SW 1271 (cell line): ENCODE measurements at places on chromosomes 5 and 9.

DNA sequence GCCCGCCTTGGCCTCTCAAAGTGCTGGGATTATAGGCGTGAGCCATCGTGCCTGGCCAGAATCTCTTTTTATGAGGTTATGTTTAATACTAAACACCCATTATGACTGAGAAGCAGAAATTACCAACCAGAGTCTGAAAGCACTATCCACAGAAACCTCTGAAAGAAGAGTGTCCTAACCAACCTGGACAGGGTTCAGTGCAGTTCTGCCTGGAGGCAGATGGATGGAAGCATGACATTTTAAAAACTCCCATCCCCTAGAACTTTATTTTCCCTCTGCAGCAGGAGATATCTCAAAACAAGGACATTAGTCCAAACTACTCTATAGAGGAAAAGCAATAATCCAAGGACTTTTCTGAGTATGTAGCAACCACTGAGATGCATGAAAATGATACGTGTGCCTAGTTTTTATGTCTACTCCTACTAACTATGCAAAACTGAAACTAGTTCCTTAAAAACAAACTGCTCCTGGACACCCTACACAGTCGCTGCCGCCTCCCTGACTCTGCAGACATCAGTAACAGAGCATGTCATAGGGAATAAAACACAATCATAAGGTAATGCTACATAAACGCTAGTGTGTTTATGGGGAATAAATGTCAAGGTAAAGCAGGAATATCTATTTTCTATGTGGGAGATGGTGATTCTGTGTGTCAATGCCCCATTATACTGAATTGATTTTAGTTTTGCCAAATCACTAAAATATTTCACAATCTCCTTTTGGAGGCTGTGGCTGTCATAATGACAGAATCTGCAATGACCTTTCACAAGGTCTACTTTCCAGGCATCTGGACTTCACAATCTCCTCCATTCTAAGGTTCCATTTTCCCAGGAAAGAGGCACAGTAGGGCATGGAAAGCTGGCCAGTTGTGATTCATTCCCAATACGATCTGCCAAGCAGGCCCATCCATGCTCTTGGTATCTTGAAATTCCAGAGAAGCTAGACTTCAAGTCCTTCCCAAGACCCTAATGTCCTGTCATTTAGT, 122.8 kb downstream of the SIL1 start:
- no peak for DNase-seq

DNA sequence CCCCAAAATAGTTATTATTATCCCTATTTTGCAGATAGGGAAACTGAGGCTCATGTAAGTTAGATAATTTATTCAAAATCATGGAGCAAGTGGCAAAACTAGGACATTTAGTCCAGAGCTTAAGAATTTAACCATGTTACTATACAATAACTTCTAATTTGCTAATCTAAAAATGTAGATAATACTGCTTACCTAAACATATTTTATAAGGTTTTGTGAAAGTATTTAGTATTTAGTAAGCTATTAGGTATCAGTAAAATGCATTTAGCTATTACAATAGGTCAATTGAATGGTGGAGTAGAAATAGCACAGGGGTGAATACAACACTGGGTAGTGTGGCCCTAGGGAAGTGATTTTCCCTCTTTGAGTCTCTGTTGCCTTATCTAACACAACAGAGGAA, 648.3 kb downstream of the KIF4B start:
- no peak for DNase-seq

DNA sequence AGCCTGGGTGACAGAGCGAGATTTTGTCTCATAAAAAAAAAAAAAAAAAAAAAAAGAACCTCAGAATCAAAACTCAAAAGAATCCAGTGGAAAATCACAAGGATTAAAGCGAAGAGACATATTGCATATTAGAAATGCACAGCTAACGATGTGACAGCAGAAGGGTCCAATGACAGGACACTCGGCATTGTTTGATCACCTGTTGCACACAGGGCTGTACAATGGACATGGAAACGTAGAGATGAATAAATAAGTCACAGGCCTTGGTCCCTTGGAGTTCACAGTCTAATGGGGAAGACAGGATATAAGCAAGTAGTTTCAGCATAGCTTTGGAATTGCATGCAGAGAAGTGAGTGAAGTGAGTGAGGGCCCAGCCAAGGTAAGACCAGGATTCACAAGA, 25.9 kb upstream of the PIK3R1 start:
- no peak for DNase-seq

- no peak for DNase-seq
Measured at GRCh38 chr5:77924081-77924480, 147.9 kb upstream of the TBCA start.

- DNase-seq = no peak
Measured at GRCh38 chr9:136518623-136519022, 27.2 kb downstream of the NOTCH1 start.

DNA sequence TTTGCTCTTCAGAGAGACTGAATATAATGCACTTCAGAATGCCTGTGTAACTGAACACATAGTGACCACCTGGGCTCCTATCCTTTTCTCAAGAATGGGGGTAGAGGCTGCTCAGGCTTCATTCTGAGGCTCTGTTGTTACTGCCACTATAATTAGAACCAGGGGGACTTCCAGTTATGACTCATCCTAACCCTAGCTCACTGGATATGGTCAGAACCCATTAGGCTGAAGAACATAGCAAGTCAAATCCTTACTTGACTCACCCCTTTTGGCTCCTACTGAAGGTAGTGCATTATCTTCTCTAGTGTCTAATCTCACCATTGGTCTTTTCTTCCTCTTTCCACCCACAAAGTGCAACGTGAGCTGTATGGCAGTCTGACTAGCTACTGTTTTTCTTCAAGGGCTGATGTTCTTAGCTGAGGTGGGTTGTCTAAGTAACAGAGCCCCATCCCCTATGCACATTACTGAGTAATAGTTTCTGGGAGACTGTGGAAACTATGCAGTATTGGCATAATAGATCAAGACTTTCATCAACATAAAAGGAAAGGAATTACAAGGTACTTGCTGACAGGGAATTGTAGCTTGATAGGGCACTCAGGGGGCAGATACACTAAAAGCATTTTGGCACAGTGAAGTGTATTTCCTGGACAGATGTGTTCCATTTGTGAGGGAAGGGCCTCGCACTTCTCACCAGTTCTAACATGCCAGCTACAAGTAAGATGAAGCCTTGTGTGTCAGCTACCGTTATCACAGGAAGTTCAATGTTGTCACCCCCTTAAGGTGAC, 431.0 kb upstream of the MEF2C start:
- no peak for DNase-seq

GRCh38 chr5:72554897-72555296, 47.7 kb upstream of the ZNF366 start:
- DNase-seq = no peak

- DNase-seq = no peak
Measured at GRCh38 chr5:106640511-106640910, 1030.2 kb downstream of the EFNA5 start.

DNA sequence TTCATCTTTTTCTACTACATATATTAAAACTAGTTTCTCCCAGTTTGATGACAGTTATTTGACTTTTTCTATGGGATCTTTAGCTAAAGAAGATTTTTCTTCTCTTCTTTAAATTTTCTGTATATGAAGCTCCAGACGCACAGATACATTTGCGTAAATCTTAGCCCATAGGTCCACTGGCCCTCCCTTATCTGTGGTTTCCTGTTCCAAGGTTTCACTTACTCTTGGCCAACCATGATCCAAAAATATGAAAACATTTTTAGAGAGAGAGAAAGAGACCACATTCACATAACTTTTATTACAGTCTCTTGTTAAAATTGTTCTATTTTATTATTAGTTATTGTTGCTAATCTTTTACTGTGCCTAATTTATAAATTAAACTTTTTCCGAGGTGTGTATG, 270.2 kb upstream of the DAPK1 start:
- no peak for DNase-seq

DNA sequence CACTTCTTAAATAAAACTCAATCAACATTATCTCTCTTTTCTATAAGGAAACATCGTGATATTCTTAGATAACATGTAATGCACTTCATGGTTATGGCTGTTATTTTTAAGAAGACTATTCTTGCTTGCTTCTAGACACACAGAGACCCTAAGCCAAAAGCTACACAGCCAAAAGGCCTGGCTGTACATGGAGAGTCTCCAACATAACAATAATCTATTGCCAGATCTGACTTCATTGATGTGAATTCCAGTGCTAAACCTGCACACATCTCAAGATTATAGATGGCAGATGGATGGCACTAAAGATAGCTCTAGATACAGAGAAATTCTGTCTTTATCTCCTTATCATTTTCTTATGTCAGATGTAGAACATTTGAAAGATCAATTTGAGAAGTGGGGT, 811.6 kb upstream of the ZNF608 start:
- no peak for DNase-seq

- DNase-seq = no peak
Measured at GRCh38 chr9:2414465-2414864, 207.1 kb upstream of the VLDLR start.

DNA sequence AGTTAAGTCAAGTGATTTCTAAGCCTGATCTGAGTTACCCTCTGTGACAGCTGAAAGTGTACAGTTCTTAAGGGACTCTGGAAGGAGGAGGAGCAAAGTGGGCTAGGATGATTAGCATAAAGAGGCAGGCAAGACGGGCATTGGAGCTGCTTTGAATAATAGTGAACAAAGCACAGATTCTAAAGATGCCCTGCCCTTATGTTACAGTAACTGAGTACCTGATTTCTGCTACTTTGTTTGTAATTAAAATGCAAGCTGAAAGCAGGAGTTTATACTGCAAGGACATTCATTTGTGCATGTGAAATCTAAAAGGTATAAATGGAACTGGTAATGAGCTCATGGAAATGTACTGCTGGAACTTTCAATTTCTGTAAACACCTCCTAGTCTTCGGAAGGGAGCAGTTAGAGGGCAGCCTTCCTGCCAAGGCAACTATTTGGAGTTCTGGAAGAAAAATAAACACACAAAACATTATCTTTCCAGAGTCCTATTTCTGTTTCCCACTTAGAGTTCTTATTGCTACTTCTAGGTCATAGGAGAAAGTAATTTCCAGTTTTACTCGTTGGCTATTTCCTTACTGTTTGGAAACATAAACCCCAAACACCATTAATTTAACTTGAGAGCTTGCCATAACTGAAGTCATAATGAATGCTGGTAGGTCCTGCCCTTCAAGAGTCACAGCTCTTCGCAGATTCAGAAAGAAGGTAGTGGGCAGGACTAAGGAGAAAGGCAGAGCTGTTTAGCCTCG, at the start of gene RANBP3L:
Gene RANBP3L (minus strand): TSS at position 45 of the 746 bp plus-strand sequence. CDS start 486 bp downstream, outside the sequence.
- DNase-seq = peak; percentile 45

DNA sequence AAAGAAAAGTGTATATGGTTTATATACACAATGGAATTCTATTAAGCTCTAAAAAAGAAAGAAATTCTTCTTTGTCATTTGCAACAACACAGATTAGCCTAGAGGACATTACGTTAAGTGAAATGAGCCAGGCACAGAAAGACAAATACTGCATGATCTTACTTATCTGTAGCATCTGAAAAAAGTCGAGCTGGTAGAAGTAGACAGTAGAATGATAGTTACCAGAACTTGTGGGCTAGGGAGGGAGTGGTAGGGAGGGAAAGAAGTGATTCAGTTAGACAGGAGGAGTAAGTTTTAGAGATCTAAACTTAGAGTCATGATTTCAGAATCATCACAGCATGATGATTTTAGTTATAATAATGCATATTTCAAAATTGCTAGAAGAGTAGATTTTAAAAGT, 184.6 kb downstream of the TLE4 start:
- no peak for DNase-seq

GRCh38 chr5:107516452-107517184, 154.1 kb downstream of the EFNA5 start:
- DNase-seq = no peak

DNA sequence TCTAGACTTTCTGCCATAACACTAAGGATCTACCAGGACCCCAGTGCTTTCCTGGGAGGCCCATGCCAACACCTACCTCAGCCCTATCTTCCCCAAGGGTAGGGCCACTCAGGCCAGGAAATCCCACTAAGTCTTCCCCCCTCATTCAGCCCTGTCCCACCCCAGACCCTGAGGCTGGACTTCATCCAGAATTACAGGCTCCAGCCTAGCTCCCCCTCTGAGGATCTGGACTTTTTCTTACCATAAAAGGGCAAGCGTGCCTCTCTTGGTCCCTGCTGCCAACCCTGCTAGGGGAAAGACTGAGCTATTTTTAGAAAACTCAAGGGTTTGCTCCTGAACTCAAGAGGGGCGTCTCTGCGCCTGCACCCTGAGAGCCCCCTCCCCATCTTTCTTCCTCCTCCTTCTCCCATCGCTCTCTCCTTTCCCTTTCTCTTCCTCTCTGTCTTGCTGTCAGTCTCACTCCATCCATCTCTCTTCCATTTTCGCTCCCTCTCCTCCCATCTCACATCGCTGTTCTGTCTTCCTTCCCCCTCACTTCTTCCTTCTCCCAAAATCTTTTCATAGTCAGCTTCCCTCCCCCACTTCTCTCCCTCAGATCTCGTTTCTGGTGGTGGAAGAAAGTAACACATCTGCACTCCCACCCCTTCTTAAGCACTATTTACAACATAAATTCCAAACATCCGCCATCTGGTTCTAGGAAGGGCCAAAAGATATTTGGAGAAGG, 38.1 kb upstream of the IL17B start:
- DNase-seq = no peak

DNA sequence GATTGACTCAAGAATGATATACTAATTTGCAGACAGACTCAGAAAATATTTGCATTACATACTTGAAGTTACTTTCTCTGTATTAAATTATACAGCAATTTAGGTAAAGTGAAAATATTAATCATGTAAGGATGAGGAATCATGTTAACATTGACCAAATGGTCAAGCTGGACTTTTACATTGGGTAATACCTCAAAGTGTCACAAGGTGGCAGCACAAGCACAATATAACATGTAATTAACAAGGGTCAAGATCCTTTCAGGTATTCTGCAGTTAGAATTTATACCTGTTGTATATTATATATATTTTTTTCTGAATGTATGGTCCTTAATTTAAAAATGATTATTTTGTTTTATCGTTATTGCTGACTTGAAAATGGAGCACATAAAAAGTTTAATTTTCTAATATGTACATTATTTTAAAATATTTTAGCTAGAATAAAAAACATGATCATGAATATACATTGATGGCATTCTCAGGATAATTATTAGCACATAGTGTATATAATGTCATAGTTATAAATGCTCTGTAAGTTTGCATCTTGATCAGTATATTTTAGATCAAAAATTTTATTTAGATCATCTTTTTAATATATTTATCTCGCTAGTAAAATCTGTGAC, 8.6 kb downstream of the HAPLN1 start:
- peak; percentile 20 for DNase-seq

GRCh38 chr5:174056064-174056847, 10.8 kb downstream of the NSG2 start:
- no peak for DNase-seq
